ENCODE measurements at places on chromosomes 7 and 10. TPM values are rescaled to one million over a fixed set of nuclear protein-coding genes. Genes with fewer than 3 reads are reported as not detected.

The NUDT13 gene
- 1.3 TPM for total RNA-seq

The OR2A5 gene
- total RNA-seq, result not detected

The CALML5 gene
- not detected for total RNA-seq

The CPED1 gene
- total RNA-seq, result 94.2 TPM

The SPDYE1 gene
- total RNA-seq, result not detected

The EMX2 gene
- not detected for total RNA-seq

The STEAP4 gene
- total RNA-seq, result 6.5 TPM

The TSPAN13 gene
- 1.6 TPM for total RNA-seq

The FBXL13 gene
- total RNA-seq, result 4.5 TPM

The NEUROD6 gene
- not detected for total RNA-seq

The GIMAP8 gene
- total RNA-seq, result 2.1 TPM

The FAM20C gene
- 93.0 TPM for total RNA-seq

The SDK1 gene
- 0.25 TPM for total RNA-seq

The CLDN3 gene
- not detected for total RNA-seq

The NYAP1 gene
- total RNA-seq, result 0.13 TPM

The EGR2 gene
- total RNA-seq, result 0.25 TPM

The HDAC9 gene
- total RNA-seq, result 21.5 TPM

The MRLN gene
- not detected for total RNA-seq

The ATRNL1 gene
- 4.9 TPM for total RNA-seq

The GBX1 gene
- not detected for total RNA-seq

The HMX2 gene
- total RNA-seq, result not detected

The HABP2 gene
- total RNA-seq, result not detected

The CFAP58 gene
- total RNA-seq, result 1.2 TPM

The CREB5 gene
- 4.4 TPM for total RNA-seq

The C10orf71 gene
- total RNA-seq, result not detected
